Stimulated activated CD4-positive, alpha-beta T cell treated with anti-CD3 and anti-CD28 coated beads, Interleukin-1b, Interleukin-23, amount 100 ng/mL, for 4 hours (primary cell): ENCODE measurements at places on chromosomes 1 and 21.

GRCh38 chr21:46017148-46017547, 35.6 kb downstream of the COL6A1 start:
- DNase-seq, result no peak

- no peak for DNase-seq
These were observed 9.8 kb downstream of the C1orf74 start for GRCh38 chr1:209774592-209774991.

DNA sequence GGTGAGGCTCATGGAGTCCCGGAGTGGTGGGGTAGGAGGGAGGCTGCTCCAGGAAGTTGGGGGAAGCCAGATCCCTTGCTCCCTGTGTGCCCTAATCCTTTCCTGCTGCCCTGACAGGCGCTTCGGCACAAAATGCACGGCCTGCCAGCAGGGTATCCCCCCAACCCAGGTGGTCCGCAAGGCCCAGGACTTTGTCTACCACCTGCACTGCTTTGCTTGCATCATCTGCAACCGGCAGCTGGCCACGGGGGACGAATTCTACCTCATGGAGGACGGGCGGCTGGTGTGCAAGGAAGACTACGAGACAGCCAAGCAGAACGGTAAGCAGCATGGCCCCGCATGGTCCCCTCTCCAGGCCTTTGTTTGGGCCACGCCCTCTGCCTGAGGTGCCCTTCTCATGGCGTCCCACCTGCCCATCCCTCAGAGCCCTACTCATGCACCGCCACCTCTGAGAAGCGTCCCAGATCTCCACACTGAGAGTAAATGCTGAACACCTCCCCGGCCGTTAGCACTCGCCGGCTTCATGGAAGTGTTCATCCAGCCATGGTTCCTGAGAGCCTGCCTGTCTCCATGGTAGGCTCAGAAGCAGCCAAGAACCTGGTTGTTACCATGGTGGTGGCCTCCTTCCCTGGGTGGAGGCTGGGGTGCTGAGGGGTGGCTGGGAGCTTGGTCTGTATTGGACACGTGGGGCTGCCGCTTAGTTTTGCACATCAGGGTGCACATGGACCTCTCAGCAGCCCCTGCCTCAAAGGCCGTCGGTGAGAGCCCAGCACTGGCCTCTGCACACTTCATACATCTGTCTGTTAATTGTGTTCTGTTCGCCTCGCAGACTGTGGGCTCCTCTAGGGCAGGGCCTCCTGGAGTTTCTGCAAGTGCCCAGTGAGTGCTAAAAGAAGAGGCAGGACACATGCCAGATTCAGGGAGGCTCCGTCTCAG, 36.5 kb downstream of the LHX4 start:
- no peak for DNase-seq

- no peak for DNase-seq
These were observed 100.5 kb upstream of the KCNK1 start for GRCh38 chr1:233513431-233513830.

DNA sequence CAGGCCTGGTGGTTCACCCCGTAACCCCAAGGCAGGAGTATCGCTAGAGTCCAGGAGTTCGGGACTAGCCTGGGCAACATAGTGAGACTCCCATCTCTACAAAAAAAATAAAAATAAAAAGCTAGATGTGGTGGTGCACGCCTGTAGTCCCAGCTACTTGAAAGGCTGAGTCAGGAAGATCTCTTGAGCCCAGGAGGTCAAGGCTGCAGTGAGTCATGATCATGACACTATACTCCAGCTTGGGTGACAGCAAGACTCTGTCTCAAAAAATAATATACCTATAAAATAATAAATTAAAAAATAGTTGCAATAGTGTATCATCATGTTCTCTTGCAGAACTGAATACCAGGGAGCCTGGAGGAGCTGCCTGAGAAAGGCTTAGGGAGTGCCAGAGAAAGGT, 19.9 kb upstream of the TMEM39B start:
- DNase-seq, result no peak

DNA sequence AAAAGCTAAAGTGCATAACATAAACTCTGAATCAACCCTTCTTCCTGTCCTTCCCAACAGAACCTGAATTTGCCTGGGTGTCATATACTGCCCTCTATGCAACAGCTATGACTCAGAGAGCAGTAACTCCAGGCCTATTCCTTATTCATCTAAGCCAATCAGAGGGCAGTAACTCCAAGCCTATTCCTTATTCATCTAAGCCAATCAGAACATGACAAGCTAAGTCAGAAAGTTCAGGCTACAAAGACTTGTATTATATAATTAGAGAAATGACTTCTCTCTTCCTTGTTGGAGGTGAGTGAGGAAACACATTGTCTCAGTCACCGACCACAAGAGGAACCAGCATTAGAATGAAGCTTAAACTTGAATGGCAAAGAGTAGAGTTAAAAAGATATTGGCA, 26.2 kb upstream of the TADA1 start:
- DNase-seq, result no peak

- DNase-seq, result no peak
These were observed 97.8 kb upstream of the HNRNPU start for GRCh38 chr1:244962130-244962529.

- no peak for DNase-seq
These were observed 29.6 kb downstream of the ACOT11 start for GRCh38 chr1:54577612-54578011.

GRCh38 chr1:235709018-235709417, 59.4 kb upstream of the GNG4 start:
- DNase-seq, result no peak

- DNase-seq, result no peak
These were observed 978.2 kb upstream of the NCAM2 start for GRCh38 chr21:20020026-20020425.

GRCh38 chr1:179029321-179029759, 3.6 kb downstream of the FAM20B start:
- DNase-seq, result no peak

DNA sequence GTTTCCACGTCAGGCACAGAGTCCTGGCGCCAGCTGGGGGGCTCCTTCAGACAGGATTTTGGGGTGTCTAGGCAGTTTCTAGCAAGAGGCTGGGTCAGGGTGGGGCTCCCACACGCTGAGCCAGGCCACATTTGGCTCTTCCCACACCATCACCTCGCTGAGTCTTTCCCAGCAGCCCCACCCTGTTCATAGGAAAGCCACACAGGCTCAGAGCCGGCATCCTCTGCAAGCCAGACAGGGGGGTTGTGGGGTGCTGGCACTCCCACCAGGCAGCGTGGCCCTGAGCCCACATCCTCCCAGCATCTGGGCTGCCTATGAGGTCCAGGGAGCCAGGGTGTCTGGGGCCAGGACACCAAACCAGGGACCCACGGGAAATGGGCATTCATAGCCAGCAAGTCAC, 2.8 kb upstream of the GPR153 start:
- DNase-seq, result no peak

GRCh38 chr1:232090816-232091215, 464.2 kb downstream of the DISC1 start:
- DNase-seq, result no peak
